ENCODE measurements at places on chromosomes 5 and 9. TPM values are rescaled to one million over a fixed set of nuclear protein-coding genes. Genes with fewer than 3 reads are reported as not detected.

Gene C9
- 0.13 TPM for total RNA-seq

Gene TEX10
- 30.0 TPM for total RNA-seq

Gene ADGRV1
- 0.72 TPM for total RNA-seq

Gene GABRG2
- not detected for total RNA-seq

DNA sequence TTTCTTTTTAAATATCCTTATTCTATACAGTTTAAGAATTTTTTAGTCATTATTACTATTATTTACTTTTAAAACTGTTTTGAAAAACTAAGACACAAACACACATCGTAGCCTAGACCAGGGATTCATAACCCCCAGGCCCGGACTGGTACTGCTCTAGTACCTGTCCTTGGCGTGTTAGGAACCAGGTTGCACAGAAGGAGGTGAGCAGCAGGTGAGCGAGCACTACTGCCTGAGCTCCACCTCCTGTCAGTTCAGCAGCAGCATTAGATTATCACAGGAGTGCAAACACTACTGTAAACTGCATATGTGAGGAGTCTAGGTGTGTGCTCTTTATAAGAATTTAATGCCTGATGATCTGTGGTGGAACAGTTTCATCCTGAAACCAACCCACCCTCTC is 357.0 kb downstream of the PTPRD start:
- no peak for DNase-seq

DNA sequence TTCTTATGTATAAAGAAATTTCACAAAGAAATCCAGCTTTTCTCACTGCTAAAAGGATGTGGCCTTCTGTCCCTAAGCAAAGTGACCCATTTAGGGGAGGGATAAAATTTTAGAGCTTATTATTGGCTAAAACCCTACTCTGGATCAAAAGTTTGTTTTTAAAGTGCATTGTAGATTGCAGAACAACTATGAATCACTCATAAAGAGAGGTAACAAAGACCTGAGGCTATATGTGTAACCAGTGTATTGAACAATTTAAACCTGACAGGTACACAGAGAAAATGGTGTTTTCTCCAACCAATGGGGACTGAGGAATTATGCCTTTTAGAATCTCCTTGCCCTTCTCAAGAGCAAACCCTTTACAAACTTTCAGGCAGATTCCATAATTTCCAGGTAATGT is 86.6 kb downstream of the MUSK start:
- no peak for DNase-seq

- DNase-seq: no peak
Observed at GRCh38 chr5:155729684-155730059, 597.3 kb upstream of the SGCD start.

GRCh38 chr5:169667896-169668674 is 31.0 kb downstream of the DOCK2 start:
- DNase-seq: no peak

- no peak for DNase-seq
Observed at GRCh38 chr5:83817591-83817990, 96.9 kb upstream of the HAPLN1 start.

GRCh38 chr5:170362102-170362501 is 27.1 kb downstream of the KCNMB1 start:
- no peak for DNase-seq

DNA sequence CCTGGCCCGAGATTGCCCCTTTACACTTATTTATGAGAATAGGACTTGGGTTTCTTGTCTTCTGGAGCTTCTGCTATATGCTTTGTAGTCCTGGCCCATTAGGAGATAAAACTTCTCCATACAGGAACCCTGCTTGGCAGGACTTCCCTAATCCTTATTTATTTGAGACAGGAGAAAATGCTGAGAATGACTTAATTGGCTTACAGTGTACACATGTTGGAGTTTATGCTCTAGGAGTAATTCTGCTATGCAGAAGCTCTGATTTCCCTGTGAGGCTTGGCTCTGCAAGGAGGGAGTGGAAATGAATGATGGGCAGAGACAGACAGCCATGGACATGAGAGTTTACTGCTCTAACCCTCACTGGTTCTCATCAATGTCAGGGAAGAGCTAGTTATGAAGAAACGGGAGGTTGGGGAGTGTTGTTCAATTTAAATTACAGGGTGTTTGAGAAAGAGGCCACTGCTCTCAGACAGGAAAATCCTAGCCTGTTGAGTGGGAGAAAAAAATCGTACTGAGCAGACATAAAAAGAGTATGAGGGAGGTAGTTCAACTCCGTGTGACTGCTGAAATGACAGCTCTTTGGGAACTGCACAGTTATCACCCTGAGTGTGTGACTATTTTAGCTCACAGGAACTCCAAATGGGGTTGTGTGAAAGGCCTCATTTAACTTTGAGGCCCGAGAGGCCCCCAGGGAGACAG is 37.5 kb downstream of the ACTBL2 start:
- DNase-seq: no peak
